ENCODE measurements at places on chromosomes 1 and 21.

- DNase-seq = no peak
Observed at GRCh38 chr21:17101696-17102095, 411.1 kb upstream of the CXADR start.

- DNase-seq = peak; percentile 82
Observed at GRCh38 chr21:29342363-29342957, 43.7 kb downstream of the BACH1 start.

DNA sequence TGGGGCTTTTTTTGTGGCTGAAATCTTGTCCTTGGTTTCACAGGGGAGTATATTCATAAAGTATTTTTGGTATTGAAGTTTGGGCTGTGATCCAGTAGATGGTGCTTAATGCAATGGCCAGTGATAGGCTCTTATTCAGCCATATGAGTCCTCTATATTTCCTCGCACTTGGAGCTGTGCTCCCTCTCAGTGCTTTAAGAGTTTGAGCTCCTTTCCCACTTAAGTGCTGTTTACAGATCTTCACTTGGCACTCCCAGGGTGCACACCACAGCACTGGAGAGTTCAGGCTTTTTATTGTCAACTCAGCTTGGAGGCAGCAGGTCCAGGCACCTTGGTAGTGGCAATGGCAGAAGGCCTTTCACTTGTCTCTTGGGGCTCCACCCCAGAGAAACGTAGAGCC, 54.9 kb downstream of the DRAM2 start:
- no peak for DNase-seq

- DNase-seq = no peak
Observed at GRCh38 chr1:160137216-160137862, 14.1 kb upstream of the ATP1A4 start.

- peak; percentile 40 for DNase-seq
Observed at GRCh38 chr21:31354604-31355443, 10.8 kb upstream of the TIAM1 start.

DNA sequence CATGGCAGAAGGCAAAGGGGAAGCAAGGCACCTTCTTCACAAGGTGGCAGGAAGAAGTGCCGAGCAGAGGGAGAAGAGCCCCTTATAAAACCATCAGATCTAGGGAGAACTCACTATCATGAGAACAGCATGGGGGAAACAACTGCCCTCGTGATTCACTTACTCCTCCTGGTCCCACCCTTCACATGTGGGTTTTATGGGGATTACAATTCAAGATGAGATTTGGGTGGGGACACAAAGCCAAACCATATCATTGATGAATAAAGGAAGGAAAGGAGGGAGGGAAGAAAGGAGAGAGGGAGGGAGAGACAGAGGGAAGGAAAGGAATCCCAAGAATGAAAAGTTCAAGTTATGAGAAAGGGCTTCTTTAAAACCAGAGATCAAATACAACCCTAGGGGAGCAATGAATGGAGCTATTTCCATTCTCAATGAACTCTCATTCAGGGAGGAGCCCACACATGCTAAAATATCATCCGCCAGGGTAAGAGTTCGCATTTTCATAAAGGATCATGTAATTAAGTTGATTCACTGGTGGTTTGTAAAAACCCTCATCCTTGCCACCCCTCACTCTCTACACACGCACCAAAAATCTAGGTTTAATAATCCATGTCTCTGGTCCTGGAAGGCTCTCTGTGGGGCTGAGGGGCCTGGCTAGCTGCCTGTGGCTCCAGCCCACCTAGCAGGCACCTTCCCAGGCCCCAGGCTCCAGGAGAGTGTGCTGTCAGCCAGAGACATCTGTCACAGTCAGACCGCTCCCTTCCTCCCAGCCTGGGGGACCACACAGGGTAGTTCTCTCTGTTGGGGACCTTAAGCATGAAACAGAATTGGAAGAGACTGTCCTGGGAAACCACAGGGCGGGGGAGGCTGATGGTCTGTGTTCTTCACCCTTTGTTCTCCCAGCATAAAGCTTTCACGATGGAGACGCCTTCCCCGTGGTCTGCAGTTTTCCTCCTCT, 94.0 kb downstream of the CCDC185 start:
- no peak for DNase-seq

GRCh38 chr1:155256058-155256852, 972 bp upstream of the ENTREP3 start:
- DNase-seq = no peak

- no peak for DNase-seq
Observed at GRCh38 chr1:208298593-208299269, 54.5 kb upstream of the PLXNA2 start.

DNA sequence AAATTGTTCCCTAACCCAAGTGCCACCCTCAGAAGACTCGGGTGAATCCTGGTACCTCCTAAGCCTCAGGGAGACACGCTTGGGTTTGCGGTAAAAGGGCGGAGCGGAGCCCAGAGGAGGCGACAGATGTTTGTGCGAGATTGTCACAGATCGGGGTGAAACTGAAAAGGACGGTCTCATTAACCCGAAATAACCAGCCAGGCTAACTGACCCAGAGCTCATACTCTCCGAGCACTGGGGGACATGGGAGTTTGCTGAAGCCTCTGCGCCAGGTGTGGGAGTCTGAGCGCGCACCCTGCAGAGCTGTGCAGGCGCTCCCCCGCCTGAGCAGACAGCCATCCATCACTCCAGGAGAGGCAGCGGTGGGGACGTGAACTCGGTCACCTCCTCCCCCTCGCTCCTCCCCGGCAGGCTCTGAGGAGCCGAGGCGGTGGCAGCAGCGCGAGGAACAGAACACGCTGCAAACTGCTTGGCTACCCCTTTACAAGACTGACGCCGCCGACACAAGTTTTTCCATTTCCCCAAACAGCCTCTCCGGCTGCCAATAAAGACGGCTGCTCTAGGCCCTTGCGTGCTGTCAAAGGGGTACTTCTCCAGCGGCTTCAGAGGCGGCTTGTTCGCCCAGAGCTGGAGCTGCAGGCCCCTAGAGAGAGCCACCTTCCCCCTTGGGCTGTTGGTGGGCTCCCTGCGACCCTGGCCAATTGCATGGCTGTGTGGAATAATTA, 43.5 kb downstream of the RRAGC start:
- no peak for DNase-seq

Data from adipocyte (in vitro differentiated cells).